ENCODE measurements at places on chromosomes 2 and 18.

- no peak for DNase-seq
- H3K4me1 ChIP-seq: peaks cover 6% of the 10 kb centered on the region
- no peaks in the 10 kb centered on the region for H3K27me3 ChIP-seq
- no peaks in the 10 kb centered on the region for H3K36me3 ChIP-seq
These were observed 22.6 kb downstream of the DHRS9 start for GRCh38 chr2:169091761-169092519.

- H3K36me3 ChIP-seq: no peaks in the 10 kb centered on the region
- DNase-seq: no peak
- H3K27ac ChIP-seq: no peak overlapping the region
- peaks cover 19% of the 10 kb centered on the region for H3K27me3 ChIP-seq
These were observed 20.6 kb downstream of the SCYGR5 start for GRCh38 chr2:227687189-227687588.

DNA sequence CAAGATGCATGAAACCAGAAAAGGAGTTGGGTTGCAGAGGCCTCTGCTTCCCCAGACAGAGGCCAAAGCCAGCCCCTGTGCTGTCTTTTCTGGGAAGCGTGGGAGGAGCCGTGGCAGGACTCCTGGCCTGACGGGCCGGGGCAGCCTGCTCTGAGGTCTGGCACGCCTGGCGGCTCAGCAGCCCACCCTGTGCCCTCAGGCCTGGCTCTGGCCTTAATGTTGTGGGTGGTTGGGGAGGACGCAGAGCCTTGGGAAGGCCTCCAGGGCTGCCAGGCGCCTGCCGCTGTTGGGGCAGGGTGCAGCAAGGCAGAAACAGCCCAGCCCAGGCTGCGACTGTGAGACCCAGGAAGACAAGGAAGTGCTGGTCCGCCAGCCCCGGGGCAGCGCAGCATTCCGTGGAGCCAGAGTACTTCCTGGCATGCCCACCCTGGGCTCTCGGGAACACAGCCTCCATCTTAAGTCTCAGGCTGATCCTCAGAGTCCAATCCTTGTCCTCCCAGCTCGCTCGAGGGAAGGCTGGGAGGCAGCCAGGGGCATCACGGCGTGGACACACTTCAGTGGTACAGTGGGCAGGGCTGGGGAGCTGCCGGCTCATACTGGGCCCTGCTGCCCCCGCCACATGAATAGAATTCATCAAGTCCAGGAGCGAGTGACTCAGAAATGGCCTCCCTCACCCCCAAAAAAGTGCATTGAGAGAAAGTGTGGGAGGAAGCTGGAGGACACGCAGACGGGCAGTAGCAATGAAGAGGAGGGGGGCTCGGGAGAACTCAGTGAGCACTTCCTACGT lies 72.6 kb downstream of the EMX1 start:
- no peak overlapping the region for H3K4me3 ChIP-seq
- H3K36me3 ChIP-seq: peaks cover 3% of the 10 kb centered on the region
- no peaks in the 10 kb centered on the region for H3K4me1 ChIP-seq
- H3K27me3 ChIP-seq: no peaks in the 10 kb centered on the region

DNA sequence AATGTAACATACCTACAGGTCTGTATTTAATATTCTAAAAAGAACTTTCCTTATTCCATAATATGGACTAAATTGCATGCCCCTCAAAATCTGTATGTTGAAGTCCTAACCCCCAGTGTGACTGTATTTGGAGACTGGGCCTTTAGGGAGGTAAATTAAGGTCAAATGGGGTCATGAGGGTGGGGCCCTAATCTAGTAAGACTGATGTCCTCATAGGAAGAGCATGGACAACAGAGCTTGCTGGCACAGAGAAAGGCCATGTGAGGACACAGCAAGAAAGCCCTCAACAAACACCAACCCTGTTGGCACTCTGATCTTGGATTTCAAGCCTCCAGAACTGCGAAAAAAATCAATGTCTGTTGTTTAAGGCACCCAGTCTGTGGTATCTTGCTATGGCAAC lies 18.6 kb downstream of the SF3B1 start:
- no peak for DNase-seq
- peaks cover 4% of the 10 kb centered on the region for H3K4me1 ChIP-seq

GRCh38 chr18:9771977-9772660 lies 64.0 kb downstream of the RAB31 start:
- H3K4me3 ChIP-seq: no peak overlapping the region
- peaks cover 12% of the 10 kb centered on the region for H3K4me1 ChIP-seq
- H3K27ac ChIP-seq: no peak overlapping the region
- no peak for DNase-seq

- H3K4me3 ChIP-seq: no peak overlapping the region
- no peak for DNase-seq
- peaks cover 2% of the 10 kb centered on the region for H3K4me1 ChIP-seq
- H3K27me3 ChIP-seq: peaks cover 65% of the 10 kb centered on the region
- no peaks in the 10 kb centered on the region for H3K36me3 ChIP-seq
These were observed 24.9 kb downstream of the IGFBP5 start for GRCh38 chr2:216670266-216671080.

- no peak overlapping the region for H3K4me3 ChIP-seq
- H3K27me3 ChIP-seq: no peaks in the 10 kb centered on the region
- H3K4me1 ChIP-seq: peaks cover 6% of the 10 kb centered on the region
- no peaks in the 10 kb centered on the region for H3K36me3 ChIP-seq
- no peak overlapping the region for H3K27ac ChIP-seq
These were observed 3.3 kb upstream of the MSTN start for GRCh38 chr2:190065839-190066238.

DNA sequence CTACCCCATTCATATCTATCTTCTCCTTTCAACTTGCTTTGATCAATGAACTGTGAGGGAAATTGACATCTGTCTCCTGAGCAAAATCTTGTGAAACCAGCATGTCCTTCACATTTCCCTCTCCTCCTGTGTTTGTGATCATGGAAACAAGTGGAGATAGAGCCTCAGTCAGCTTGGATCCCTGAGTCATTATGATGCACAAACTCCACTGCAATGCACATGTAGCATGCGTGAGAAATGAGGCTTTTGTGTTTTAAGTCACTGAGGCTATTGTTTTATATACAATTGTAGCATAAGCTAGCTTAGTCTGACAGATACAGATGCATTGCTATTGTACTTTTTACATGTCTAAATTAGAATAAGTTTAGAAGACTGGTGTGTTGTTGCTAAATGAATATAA lies 85.2 kb upstream of the HNMT start:
- H3K36me3 ChIP-seq: no peaks in the 10 kb centered on the region
- no peak for DNase-seq
- no peak overlapping the region for H3K27ac ChIP-seq

GRCh38 chr2:136149011-136149410 lies 31.1 kb upstream of the CXCR4 start:
- H3K27ac ChIP-seq: no peak overlapping the region
- no peak overlapping the region for H3K4me3 ChIP-seq
- DNase-seq: no peak
- H3K36me3 ChIP-seq: peaks cover 6% of the 10 kb centered on the region
- H3K4me1 ChIP-seq: peaks cover 31% of the 10 kb centered on the region

DNA sequence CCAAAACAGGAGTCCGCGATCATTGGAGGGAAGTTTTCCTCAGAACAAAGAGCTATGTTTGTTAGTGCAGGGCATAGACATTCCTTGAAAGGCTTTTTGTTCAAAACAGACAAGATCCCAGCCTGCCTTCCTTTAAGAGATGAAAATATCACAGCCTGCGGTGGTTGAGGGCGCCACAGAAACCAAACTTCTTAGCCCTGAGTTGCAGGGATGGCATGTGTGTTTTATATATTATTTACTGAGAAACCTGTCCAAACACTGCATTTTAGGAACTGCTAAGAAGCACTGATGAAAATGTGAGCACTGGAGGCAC lies 57.5 kb upstream of the TMEM178A start:
- no peak overlapping the region for H3K27ac ChIP-seq
- H3K27me3 ChIP-seq: no peaks in the 10 kb centered on the region
- H3K36me3 ChIP-seq: no peaks in the 10 kb centered on the region
- no peak for DNase-seq

- H3K27ac ChIP-seq: no peak overlapping the region
- H3K4me1 ChIP-seq: no peaks in the 10 kb centered on the region
- no peak for DNase-seq
- H3K27me3 ChIP-seq: no peaks in the 10 kb centered on the region
These were observed 291.5 kb upstream of the KLHL29 start for GRCh38 chr2:23093513-23093912.

DNA sequence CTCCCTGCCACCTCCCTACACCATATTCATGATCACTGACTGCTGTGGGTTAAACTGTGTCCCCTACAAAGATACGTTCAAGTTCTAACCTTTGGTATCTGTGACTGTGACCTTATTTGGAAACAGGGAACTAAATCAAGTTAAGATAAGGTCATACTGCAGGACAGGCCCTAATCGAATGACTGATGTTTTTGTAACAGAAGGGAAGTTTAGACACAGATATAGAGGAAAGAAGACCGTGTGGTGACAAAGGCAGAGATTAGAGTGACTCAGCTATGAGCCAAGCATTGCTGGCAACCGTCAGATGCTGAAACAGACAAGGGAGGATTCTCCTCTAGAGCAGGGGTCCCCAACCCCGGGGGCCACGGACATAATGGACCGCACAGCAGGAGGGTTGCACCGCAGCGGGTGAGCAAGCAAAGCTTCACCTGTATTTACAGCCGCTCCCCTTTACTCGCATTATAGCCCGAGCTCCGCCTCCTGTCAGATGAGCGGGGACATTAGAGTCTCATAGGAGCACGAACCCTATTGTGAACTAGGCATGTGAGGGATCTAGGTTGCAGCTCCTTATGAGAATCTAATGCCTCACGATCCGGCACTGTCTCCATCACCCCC lies 28.9 kb upstream of the RNF152 start:
- DNase-seq: no peak
- H3K4me3 ChIP-seq: no peak overlapping the region
- H3K4me1 ChIP-seq: no peaks in the 10 kb centered on the region
- H3K27ac ChIP-seq: no peak overlapping the region
- H3K36me3 ChIP-seq: no peaks in the 10 kb centered on the region

DNA sequence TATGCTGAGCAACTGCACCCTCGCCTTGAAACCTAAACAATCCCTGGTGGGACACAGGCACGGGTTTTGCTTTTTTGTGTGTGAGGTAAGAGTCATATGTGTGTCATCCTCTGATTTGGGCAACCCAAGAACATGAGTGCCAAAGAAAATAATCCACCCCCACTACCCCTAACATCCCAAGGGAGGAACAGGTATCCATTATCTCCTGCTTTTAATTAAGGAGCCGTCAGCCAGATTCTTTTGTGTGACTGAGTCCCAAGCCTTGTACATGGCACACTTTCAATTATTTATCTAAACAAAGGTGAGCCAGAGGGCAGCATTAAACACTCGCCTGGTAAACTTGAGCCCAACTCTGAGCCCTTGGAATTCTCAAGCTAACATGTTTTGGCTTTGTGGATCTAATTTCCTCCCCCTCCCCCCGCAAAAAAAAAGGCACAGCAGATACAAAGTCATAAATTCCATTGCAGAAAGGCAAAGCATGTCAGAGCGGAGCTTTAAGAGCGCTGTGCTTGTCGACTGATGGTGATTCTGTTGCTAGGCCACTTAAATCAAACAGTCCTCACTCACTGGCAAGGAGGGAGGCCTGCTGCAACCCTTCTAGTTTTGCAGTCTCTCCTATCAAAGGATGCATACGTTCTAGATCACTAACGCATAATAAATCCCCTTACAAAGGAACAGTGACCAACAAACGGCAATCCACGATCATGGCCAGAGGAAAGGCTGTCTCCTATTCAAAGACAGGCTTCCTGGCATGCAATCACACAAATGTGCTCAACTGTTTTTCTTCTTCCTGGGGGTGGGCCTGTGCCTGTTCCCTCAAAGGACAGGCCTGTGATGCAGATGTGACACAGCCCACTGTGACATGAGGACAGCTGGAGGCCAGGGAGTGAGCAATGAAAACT lies 143.5 kb upstream of the LMAN1 start:
- no peaks in the 10 kb centered on the region for H3K36me3 ChIP-seq
- no peak for DNase-seq
- no peaks in the 10 kb centered on the region for H3K4me1 ChIP-seq
- no peak overlapping the region for H3K27ac ChIP-seq

DNA sequence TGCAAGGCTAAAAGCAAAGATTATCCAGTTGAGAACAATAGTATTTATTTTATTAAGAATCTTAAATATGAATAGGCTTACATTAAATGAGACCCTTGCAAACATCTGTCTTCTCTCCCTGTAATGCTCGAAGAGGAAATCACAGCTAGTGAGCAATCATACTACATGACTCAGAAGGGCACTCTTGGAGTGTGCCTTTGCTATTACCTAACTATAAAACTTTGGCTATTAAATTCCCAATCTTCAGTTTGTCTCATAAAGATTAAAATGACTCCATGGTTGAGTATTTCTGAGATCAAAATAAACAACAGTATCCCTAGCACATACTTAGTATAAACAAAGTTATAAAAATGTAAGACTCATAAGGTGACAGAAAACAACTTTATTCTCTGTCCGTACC lies 296.9 kb downstream of the KCNJ3 start:
- DNase-seq: no peak
- H3K36me3 ChIP-seq: no peaks in the 10 kb centered on the region
- no peaks in the 10 kb centered on the region for H3K27me3 ChIP-seq
- no peak overlapping the region for H3K4me3 ChIP-seq

- H3K4me3 ChIP-seq: no peak overlapping the region
- H3K27ac ChIP-seq: no peak overlapping the region
- H3K27me3 ChIP-seq: no peaks in the 10 kb centered on the region
These were observed 237.6 kb upstream of the TRIB2 start for GRCh38 chr2:12479065-12479601.

- peaks cover 4% of the 10 kb centered on the region for H3K4me1 ChIP-seq
- H3K27me3 ChIP-seq: no peaks in the 10 kb centered on the region
These were observed 20.6 kb downstream of the HTR2B start for GRCh38 chr2:231104115-231104713.

DNA sequence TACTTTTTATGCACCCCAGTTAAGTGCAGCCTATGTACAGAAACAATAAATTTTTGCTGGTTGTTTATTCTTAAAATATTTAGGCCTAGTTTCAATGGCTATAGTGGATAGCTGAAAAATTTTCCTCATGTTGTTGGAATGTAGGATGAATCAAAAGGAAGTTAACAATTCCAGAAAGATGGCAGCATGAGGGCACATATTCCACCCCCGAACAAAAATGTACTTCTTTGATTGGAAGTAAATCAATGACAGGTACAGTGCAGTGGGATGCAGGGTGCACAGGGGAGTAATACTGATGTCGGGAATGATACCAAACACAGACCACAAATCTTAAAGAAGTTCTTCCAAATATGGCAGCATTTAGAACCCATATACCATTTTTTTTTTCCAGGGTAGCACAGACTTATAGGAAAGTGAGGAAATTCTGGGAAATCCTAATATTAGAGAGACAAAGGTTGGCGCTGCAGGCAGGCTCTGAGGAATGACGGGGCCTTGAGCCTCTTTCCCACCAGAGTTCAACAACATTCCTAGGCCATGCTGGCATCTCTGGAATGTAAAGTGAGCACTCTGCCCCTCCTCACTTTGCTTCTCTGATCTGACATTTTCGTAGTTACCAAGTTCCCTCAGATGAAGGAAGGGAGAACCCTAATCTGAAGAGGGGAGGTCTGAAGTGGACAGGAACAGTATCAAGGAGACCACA lies 36.6 kb upstream of the IKZF2 start:
- H3K4me3 ChIP-seq: no peak overlapping the region
- DNase-seq: no peak
- H3K36me3 ChIP-seq: peaks cover 4% of the 10 kb centered on the region

GRCh38 chr2:174654419-174654941 lies 56.9 kb upstream of the WIPF1 start:
- peaks cover 25% of the 10 kb centered on the region for H3K4me1 ChIP-seq
- peaks cover 24% of the 10 kb centered on the region for H3K36me3 ChIP-seq
- no peak for DNase-seq
- no peaks in the 10 kb centered on the region for H3K27me3 ChIP-seq
- H3K27ac ChIP-seq: no peak overlapping the region
- no peak overlapping the region for H3K4me3 ChIP-seq

- H3K4me3 ChIP-seq: no peak overlapping the region
- peaks cover 10% of the 10 kb centered on the region for H3K27me3 ChIP-seq
- DNase-seq: no peak
- no peak overlapping the region for H3K27ac ChIP-seq
- no peaks in the 10 kb centered on the region for H3K4me1 ChIP-seq
These were observed 88.3 kb downstream of the RHOB start for GRCh38 chr2:20534913-20535801.
